ENCODE measurements at places on chromosomes 2 and 18. TPM values are rescaled to one million over a fixed set of nuclear protein-coding genes. Genes with fewer than 3 reads are reported as not detected.

PDE11A gene
- 0.58 TPM for total RNA-seq

SLC9A2 gene
- total RNA-seq, result 3.2 TPM

TLX2 gene
- 0.14 TPM for total RNA-seq

CCDC150 gene
- total RNA-seq, result 5.2 TPM

FAM237A gene
- not detected for total RNA-seq

FBXO41 gene
- total RNA-seq, result 5.0 TPM

TEKT4 gene
- not detected for total RNA-seq

GPR39 gene
- total RNA-seq, result 9.8 TPM

ASB18 gene
- total RNA-seq, result not detected

ATP6V1C2 gene
- total RNA-seq, result 1.2 TPM

MPV17 gene
- 90.2 TPM for total RNA-seq

NAT8 gene
- not detected for total RNA-seq

NEU2 gene
- total RNA-seq, result not detected

CRYGD gene
- not detected for total RNA-seq

HS6ST1 gene
- 12.9 TPM for total RNA-seq

TRIM54 gene
- total RNA-seq, result 0.48 TPM

CWC22 gene
- total RNA-seq, result 11.6 TPM

AQP12A gene
- total RNA-seq, result not detected

DNER gene
- total RNA-seq, result 8.5 TPM
